ENCODE measurements at places on chromosomes 1 and 21.

- DNase-seq: peak; percentile 67
Observed at GRCh38 chr1:24727501-24728216, 17.6 kb upstream of the CLIC4 start.

- DNase-seq: no peak
Observed at GRCh38 chr21:39637197-39637970, 24.6 kb downstream of the B3GALT5 start.

GRCh38 chr21:33302796-33303195 lies 22.0 kb upstream of the IFNAR1 start:
- DNase-seq: no peak

DNA sequence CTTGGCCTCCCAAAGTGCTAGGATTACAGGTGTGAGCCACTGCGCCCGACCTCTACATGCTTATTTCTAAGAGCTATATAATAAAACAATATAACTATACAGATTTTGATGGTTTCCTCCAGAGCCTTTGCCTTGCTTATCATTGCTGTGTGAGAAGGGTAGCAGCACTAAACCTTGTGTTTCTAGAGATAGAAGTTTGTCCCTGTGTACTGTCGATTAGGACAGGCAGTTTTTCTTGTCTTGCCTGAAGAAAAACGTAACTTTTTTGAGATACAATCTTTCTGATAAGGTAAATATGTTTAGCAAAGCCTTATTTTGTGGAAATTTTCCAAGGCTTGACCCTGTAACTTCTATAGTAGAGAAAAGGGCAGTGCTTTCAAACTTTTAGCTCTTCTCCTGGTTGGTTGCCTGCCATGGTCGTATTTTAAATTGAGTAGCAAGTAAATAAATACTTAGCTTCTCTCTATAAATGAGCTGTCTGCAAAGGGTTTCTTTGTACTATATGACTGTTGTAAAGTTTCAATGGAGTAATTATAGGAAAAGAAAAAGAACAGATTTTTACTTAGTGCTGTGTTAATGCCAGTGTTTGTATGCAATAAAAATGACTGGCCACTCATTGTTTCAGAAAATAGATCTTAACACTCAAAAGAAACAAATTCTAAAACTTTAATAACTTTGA lies 86.4 kb upstream of the CACYBP start:
- no peak for DNase-seq

- DNase-seq: no peak
Observed at GRCh38 chr1:228804640-228805413, 69.5 kb downstream of the RHOU start.

GRCh38 chr21:42308161-42308913 lies 6.9 kb downstream of the TFF3 start:
- no peak for DNase-seq

- no peak for DNase-seq
Observed at GRCh38 chr1:24426744-24427544, 11.3 kb downstream of the NIPAL3 start.

DNA sequence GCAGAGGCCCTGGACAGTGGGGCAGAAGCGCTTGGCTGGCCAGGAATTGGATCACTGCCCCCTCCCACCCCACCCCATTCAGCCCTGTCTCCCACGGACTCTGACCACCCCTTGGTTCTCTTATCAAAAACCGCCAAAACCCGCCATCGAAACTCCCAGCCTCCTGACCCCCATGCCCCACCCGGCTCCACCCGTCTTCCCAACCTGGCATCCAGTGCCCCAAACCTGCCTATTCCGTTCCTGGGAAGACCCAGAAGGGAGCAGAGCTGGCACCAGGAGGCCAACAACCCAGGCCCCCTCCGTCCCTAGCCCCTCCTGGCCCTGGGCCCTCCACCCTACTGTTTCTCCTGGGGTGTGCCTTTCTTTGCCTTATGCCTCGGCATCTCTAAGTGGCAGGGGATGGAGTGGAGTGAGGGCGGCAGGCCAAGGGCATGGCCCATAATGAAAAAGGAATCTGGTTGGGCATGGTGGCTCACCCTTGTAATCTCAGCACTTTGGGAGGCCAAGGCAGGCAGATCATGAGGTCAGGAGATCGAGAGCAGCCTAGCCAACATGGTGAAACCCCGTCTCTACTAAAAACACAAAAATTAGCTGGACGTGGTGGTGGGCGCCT lies 16.5 kb upstream of the EPHA2 start:
- no peak for DNase-seq

Data from mammary epithelial cell (primary cell).